Central memory CD4-positive, alpha-beta T cell (primary cell): ENCODE measurements at places on chromosomes 1 and 21.

GRCh38 chr21:33971492-33972013 lies 55.9 kb upstream of the ATP5PO start:
- no peak for DNase-seq

DNA sequence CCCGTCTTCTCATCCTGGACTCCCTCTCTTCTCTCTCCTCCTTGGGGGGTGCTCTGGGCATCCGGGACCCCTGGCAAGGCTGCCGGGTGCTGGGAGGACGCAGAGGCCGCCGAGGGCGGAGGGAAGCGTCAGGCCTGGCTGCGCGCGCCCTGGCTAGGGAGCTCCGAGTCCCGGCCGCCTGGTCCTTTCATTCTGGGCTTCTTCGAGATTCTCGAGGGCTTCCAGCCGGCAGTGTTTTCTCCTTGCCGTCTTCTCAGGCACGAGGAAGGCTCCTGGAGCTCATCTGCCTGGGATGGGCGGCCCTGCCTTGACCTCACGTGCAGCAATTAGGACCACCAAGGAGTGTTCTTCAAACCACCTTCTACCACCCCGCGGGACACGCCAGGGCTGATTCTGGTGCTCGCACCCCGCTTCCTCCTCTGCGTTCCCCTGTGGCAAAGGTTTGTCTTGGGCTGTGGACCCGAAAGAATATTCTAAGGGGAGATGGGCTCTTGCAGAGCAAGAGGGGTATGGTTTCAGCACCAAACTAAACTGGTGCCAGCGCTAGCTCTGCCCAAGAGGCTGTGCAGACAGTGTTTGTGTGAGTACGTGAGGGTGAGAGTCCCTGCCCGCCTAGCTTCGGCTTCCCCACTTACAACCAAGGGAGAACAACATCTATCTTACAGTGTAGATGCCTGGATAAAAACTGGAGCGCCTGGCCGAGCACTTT lies 36.5 kb downstream of the PIK3CD start:
- DNase-seq: no peak

DNA sequence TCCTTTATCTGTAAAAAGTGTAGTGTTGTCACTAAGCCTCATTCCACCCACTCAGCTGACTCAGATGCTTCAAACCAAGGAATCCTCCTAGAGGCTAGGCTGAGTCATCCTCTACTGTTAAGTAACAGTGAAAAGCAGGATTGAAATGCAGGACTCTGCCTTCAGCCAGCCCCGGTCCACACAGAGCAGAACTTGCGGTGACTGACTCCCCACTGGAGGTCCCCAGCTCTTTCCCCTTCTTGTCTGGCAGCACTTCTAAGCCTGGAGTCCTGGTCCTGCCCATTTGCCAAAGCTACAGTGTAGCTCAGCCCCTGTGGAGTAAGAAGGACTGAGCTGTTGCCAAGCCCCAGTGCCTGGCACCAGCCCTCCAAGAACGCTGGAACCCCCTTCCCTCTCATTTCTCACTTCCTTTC lies 1.7 kb downstream of the RAB7B start:
- DNase-seq: no peak

- DNase-seq: no peak
Measured at GRCh38 chr1:54970901-54971300, 9.5 kb upstream of the TMEM61 start.

DNA sequence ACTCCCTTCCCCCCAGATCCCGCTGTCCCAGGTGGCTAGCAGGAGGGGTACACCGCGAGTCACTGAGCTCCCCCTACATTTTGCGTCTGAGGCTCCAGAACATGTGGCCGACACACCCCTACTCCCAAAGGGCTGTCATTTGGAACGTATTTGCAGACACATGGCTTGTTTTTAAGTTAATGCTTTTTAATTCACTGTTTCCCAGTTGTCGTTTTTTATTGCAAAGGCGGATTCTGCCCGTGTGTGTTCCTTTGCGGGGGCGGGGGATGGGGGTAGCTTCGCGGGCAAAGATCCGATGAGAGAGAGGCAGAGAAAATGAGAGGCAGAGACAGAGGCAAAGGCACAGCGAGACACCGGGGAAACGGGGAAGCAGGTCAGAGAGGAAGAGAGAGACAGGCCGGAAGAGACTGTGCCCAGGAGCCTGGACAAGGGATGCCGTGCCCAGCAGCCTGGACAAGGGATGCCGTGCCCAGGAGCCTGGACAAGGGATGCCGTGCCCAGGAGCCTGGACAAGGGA lies 270.2 kb downstream of the FOXD2 start:
- DNase-seq: no peak

DNA sequence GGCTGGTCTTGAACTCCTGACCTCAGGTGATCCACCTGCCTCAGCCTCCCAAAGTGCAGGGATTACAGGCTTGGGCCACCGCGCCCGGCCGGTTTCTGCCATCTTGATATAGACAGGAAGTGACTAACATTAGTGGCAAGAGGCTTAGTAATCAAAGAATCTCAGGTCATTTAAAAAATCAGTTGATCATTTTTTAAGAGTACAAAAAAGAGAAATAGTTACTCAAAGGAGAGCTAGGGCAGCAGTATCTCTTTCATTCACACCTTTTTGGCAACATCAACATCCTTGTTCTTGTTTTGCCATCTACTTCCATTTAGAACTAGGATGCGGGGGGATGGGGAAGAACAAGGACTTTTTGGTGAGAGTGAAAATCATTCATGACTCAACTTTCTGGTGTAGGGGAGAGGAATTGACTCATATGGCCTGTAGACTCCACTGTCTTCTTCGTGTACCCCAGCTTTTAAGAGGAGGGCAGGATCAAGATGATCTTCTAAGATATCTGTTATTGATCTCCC lies 8.8 kb downstream of the FCRLB start:
- DNase-seq: no peak

- peak; percentile 72 for DNase-seq
Measured at GRCh38 chr1:110780600-110781484, 92.1 kb upstream of the CD53 start.

DNA sequence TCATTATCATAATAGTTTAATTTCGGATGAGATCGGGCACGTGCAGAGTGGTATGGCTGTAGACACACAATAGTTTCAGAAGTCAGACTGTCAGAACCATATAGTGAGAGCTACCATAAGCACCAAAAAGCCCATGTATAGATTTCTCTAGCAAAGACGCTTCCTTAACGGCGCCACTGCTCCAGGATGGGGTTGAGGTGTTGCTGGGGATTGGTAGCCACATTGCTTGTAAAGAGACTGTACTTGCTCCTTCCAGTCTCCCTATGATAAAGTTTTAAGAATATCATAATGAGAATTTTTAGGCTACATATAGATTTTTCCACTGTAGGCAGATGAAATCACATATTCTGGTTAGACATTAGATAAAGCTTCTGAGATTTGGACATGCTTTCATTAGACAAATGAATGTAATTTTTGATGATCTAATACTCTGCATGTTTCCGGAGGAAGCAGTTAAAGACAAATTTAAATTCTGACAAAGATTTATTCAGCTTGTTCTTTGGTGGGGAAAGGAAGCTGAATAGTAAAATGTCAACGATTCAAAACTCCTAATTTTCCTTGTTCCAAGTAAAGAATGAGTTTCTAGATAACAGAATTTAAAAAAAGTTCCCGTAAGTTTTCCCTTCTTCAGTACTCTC lies 77.7 kb downstream of the MAP3K7CL start:
- DNase-seq: no peak

GRCh38 chr21:26061437-26061836 lies 109.1 kb downstream of the APP start:
- no peak for DNase-seq

DNA sequence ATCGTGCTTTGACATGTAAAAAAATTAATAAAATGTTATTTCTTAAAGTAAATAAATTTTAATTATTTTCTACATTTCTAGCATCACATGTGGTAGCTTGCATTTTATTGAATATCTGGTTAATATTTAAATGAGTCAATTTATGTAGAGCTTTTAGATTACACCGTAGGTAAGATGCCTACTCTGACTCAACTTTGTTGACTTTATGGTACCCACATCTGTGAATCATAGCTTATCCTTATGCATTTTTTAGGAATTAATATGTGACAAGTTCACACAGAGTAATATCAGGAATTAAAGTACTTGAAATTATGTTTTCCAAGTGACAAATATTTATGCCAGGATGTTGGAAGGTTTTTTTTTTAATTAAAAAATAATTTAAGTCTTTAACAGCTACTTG lies 120.7 kb downstream of the LEPR start:
- no peak for DNase-seq

GRCh38 chr1:203517426-203518110 lies 23.6 kb downstream of the OPTC start:
- no peak for DNase-seq

GRCh38 chr1:217268058-217268457 lies 362.8 kb downstream of the GPATCH2 start:
- DNase-seq: no peak

GRCh38 chr1:231628207-231628876 lies 1.8 kb downstream of the DISC1 start:
- DNase-seq: no peak

DNA sequence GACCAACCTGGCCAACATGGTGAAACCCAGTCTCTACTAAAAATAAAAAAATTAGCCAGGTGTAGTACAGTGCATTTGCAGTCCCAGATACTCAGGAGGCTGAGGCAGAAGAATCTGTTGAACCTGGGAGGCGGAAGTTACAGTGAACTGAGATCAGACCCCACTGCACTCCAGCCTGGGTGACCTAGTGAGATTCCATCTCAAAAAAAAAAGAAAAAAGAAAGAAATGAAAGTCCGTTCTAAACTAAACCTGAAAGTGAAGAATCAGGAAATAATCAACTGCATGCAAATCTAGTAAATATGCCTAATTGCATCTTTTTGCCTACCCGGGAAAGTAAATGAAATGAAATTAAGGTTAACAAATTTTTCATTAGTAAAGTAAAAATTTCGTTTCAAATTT lies 99.6 kb downstream of the ZZZ3 start:
- no peak for DNase-seq

- no peak for DNase-seq
Measured at GRCh38 chr1:192080684-192081083, 77.6 kb upstream of the RGS18 start.
